ENCODE measurements at places on chromosomes 16 and 17. TPM values are rescaled to one million over a fixed set of nuclear protein-coding genes. Genes with fewer than 3 reads are reported as not detected.

USP6 gene
- total RNA-seq, result not detected

SNF8 gene
- 117 TPM for total RNA-seq

ZPBP2 gene
- not detected for total RNA-seq

MPP2 gene
- total RNA-seq, result 1.8 TPM

FOXF1 gene
- total RNA-seq, result not detected

DNA sequence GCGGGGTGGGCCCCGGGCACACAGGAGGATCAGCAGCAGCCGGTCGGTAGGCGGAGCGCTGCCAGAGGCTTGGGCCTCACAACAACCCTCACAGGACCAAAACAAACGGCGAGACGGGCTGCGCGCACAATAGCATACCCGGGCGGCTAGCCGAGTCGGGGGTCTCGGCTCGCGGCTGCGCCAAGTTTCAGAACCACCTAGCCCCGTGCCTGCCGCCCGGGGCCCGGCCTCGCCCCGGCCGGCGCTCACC is 732 bp downstream of the ULK2 start:
- peak; percentile 44 for DNase-seq

DNA sequence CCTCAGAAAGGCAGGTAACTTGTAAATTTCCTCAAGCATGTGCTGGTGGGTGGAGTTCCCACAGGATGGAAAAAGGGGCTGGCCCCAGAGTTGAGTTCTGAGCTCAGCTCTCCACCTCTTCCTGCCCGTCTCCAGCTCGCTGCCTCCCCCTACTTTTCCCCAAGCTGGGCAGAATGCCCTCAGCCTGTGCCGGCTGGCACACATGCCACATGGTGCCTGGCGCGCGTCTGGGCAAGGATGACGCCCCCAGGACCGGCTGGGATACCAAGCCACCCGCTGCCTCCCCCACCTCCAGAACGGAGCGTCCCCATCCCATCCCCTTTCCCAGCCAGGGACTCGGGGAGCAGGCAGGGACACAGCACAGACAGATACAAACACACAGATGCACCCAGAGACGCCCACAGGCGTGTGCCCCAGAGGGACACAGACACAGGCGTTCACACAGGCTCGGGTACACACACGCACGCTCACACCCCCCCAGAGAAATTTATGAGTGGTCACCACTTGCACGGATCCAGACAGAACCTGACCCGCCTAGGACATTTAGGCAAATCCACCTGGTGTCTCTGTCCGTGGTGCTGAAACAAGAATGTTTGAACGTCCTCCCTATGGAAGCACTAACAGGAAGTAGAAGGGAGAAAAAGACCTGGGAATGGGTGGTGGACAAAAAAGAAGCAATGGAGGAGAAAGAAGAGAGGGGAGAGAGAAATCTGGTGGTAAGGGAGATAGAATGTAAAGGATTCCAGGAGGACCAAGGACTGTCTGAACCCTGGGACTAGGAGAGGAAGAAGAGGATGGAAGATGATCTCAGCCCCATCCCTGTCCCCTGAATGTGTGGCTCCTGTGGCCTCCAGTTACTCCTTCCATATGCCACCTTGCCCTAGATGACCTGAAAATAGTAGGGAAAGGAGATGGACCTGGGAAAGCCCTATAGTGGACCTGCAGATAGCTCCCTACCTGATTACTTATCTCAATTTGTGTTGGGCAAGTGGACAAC is 15.5 kb downstream of the NEUROD2 start:
- DNase-seq, result peak; percentile 31

DNA sequence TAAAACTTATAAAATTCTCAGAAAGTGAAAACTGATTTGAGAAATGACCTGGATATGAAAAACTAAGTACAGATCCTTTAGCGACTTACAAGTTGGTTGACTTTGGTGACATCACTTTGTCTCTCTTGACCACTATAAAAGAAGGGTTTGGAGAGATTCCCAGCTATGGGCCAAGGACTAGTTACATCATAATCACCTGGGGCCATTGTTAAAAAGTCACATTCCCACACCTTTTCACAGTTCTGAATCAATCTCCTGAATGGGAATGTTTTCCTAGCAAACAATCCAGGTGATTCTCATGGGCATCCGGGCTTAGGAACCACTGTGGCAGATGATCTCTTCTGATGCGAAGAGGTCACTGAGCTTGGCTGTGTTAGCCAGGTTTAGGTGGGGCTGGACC is 620 bp upstream of the VWA3A start:
- DNase-seq, result no peak

GRCh38 chr17:35245196-35245486 is 2.3 kb downstream of the SLFN5 start:
- peak; percentile 80 for DNase-seq

DNA sequence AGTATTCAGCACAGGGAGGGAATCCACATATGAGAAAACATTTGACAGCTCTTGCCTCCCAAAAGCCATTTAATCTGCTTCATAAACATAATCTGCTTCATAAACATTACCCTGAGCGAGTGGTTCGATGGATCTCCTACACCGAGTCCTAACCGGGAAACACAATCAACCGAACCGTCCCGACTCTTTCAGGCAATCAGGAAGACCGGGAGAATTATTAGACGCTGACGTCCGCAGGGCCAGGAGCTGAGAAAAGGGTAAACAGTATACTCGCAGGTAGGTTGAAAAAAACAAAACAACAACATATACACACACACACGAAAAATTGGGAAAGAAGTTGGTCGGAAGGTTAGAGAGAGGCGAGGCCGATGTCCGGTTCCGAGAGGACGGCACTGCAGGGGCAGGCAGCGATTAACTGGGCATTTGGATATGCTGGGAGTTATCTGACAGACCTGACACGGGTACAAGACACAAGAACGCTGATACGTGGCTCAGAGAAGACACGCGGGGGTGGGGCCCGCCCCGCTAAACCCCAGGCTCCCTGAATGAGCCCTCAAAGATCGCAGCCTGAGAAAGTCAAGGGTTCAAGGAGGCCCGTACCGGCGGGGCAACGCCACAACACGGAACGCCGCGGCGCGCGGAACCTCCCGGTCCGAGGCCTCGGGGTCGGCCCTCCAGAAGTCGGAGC is 585 bp downstream of the AP1G1 start:
- DNase-seq, result peak; percentile 17

DNA sequence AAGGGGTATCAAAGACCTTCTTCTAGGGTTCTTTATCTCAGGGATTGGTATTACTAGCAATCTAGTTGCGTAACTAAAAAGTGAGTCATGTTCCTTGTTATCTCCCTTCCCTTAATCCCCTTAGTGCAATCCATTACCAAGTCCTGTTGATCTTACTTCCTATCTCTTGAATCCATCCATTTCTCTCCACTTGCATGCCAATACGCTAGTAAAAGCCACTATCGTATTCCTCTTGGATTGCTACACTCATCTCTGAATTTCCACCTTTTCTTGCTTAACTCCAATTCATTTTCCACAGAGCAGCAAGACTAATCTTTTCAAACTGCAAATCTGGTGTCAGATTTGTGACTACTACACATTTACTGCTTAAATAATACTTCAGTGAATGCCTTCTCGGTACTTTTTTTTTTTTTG is 1.8 kb upstream of the ADAT1 start:
- no peak for DNase-seq

DNA sequence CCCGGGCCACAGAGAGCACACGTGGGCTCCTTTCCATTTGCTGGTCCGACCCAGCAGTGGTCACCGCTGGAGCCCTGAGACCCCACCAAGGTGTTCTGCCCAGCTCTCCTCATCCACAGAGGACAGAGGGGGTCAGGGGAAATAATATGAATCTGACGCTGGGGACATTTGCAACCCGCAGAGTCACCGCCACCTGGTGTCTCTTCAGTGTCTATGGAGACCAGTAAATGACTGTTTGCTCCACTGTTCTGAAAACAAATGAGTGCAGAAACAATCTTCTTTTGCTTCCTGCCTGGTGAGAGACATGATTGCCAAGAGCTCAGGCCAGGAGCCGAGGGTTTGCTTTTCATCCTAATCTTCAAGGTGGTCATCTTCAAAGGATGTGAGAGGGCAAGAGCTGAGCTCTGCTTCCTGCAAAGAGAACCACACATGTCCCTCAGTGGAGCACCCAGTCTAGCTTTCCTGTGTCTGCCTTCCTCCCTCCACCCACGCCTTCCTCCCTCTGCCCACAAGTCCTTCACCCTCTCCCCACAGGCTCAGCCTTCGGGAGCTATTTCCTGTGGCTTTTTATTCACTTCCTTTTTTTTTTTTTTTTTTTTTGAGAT is 14.7 kb upstream of the KLHDC4 start:
- peak; percentile 36 for DNase-seq

- no peak for DNase-seq
These were observed 165.3 kb upstream of the ZNF267 start for GRCh38 chr16:31708348-31708747.

GRCh38 chr17:30234296-30234695 is 1.2 kb downstream of the SLC6A4 start:
- DNase-seq, result no peak

- no peak for DNase-seq
These were observed 106.9 kb downstream of the RGS9 start for GRCh38 chr17:65243838-65244625.

- no peak for DNase-seq
These were observed 22.7 kb upstream of the JPT2 start for GRCh38 chr16:1655269-1655807.

DNA sequence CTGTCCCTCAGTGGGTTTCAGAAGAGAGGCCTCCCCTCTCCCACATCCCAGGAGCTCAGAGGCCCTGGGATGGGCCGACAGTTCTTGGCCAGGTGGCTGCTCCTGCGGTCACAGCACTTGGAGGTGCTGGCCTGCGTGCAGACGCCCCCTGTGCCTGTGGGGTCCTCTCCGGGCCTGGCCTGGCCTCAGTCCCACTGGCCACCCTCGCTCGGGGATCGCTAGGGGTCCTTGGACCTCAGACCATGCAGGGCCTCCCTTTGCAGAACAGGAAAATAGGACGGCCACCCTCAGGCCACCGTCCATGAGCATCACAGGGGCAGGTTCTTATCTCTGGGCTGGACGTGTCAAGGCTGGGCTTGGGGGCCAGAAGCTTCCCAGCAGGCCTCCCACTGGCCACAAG is 30.0 kb downstream of the METRNL start:
- no peak for DNase-seq

DNA sequence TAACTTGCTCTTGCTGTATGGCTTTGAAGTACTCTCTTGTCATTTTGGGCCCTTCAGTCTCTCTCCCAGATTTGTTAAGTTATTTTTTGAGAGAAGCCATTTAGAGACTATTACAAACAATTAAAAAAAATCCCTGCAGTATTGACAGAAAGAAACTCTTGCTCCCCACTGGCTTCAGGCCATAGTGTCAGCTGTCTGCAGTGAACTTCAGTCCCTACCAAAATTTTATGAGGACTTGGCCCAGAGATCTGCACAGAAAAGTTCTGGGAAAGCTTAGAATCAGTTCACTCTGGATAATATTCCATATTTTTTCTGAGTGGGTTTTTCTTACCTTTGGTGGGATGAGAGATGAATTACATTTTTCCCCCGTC is 30.9 kb upstream of the SUPT4H1 start:
- DNase-seq, result no peak

DNA sequence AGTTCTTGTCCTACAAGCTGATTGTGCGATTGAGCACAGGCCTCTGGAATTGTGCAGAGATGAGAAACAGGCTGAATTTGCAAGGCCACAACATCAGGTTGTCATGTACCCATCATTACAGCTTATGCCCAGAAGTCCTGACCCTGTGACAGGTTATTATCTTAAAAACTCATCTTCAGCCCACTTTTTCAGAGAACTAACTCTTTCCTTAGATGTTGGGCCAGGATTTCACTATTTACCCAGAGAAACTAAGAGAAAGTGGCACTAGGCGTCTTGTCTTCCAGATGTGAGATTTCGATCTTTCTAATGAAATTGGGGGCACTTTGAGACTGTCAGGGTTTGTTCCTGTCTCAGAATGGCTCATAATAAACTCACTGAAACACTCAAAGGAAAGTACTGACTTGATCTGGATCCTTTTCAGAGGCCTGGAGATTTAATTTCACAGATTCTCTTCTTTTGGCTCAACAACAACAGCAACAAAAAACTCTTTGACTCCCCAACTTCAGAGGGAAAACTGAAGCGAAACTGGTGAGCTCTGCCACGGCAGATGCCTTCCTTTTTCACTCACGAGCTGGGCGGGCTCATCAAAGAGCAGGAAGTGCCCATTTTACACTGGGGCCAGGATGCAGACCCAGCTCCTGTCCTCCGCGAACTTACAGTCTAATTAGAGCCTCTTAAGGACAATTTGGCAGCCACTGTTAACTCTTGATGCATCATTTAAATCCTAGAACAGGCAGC is 17.7 kb upstream of the SLC12A3 start:
- no peak for DNase-seq

- DNase-seq, result peak; percentile 36
These were observed at the start of gene PIPOX for GRCh38 chr17:29042679-29043538. Gene PIPOX (plus strand): TSS chr17:29043141. CDS start chr17:29043226, 85 bp downstream.

GRCh38 chr17:50201276-50201854 is at the start of gene COL1A1:
Gene COL1A1 (minus strand): TSS chr17:50201631. CDS start chr17:50201513, 118 bp downstream.
- no peak for DNase-seq

GRCh38 chr16:56120447-56121155 is 70.7 kb upstream of the GNAO1 start:
- DNase-seq, result no peak

DNA sequence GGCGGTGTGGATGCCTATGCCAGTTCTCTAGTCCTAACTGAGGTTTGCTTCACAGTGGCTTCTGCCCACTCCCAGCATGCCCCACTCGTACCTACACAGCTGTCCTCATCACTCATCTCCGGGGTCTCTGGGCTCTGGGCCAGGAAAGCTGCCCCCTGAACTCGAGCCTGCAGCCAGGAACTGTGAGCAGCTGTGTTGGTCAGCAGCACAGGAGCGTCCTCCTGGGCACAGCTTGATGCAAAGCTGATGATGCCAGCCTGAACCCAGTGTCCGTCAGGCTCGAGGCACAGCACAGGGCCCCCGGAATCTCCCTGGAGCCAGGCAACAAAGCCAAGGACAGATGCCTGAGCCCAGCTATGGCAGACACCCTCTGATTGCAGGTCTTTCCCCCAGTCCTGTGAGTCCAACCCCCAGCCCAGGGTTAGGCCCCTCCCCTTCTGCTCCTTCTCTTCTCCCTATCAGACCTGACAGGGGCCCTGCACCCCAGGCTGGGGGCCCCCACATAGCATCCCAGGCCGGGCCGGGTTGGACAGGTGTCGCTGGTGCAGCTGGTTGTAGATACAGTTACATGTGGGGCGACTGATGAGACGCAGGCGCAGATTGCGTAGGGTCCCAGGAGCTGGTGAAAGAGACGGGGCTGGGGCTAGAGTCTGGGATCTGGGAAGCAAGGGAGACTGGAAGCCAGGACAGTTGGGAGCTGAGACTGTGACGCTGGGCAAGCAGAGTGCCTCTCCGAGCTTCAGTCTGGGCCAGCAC is 2.7 kb downstream of the PRSS53 start:
- no peak for DNase-seq

- peak; percentile 59 for DNase-seq
These were observed 5.1 kb downstream of the ETV4 start for GRCh38 chr17:43540821-43541674.

All from SK-MEL-5 (cell line).